AML-193 (cell line): ENCODE measurements at places on chromosomes 3 and 15.
A peak's percentile ranks its signal among the peaks of the same experiment; 100 is the strongest.

DNA sequence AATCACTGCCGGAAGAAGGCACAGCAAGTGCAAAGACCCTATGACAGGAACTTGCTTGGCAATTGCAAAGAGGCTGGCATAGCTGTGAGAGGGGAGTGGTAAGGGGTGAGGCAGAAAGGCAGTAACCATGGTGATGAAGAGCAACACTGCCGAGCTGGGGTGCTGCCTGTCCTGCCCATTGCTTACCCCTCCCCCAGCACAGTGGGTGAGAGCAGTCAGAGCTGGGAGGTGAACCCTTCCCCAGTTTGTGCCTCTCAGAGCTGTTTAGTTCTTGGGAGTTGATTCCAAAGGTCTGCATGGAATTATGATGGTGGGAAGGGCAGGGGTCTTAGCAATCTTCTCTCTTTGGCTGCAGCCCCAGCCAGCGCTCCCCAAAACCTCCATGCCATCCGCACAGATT is 8.8 kb downstream of the TYRO3 start:
- no peak for DNase-seq

DNA sequence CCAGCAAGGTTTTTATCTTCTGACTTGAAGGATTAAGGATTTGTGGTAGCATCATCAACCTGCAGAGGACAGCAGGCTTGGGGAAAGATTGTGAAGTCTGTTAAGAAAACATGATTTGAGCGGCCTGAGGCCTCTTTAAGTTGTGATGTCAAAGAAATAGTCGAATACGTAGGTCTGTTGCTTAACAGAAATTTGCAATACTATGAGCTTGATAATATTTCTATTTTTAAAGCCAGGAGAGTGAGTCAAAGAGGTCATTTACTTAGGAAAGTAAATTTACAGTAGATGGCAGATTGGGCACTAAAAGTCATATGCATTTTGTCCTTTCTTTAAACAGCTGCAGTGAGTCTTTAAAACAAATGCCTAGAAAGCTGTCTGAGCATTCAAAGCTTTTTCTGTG is 336.3 kb downstream of the DIPK2A start:
- DNase-seq, result no peak

DNA sequence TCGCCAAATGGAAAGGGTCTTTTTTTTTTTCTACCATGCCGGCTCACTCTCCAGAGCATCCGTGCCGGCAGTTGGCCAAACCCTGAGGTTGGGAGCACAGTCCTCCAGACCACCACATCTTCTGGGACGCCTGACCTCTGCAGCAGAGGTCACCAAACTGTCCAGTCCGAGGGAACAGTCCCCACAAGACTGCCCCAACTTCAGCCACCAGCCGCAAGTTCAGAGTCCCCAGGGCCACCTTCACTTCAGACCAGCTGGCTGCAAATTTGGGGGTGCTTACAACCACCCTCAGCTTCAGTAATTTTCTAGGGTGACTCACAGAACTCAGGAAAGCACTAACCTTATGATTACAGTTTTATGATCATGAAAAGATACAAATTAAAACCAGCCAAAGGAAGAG is 28.9 kb downstream of the PLA2G4D start:
- no peak for DNase-seq

DNA sequence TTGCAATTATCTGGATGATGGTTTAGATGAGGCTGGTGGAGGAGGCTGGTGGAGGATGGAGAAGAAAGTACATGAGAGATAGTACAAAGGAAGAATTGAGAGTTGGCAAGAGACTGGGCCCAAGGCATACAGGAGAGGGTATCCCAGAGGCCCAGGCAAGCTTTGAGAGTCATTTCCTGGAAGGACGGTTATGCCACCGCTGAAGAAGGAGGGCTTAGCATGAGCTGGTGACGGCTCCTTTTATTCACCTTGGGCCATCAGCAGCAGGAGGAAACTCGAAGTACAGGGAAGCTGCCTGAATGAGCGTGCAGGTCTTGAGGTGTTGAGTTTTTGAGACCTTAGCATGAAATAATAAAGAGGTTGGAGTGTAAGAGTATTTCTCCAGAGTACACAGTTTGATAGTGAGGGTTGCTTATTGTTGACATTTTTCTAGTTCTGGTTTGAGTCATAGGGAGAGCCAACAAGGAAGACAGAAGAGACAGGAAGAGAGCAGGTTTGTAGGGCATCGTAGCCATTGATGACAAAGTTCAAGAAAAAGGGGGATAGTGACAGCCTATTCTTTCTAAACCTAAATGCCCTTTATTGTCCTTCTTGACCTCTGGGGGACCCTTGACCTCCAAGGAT is 13.8 kb downstream of the THSD4 start:
- DNase-seq, result no peak

DNA sequence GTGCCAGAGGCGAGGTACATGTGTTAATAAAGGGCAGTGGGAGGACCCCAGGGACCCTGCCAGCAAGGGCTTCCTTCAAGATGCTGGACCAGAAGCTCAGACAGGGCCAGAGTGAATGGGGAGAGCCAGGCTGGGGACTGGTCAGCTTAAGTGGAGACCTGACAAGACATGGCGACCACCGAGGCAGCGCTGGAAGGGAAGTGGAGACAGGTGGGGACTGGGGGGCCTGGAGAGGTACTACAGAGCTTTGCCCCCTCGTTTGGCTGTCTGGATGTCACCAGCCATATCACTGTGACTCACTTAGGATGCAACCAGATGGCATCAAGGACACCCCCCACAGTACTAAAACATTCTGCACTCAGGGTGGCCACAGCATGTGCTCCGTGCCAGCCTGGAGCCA is 97.9 kb downstream of the ADCY5 start:
- DNase-seq, result no peak

GRCh38 chr3:195254454-195255175 is 16.3 kb downstream of the XXYLT1 start:
- DNase-seq, result no peak

DNA sequence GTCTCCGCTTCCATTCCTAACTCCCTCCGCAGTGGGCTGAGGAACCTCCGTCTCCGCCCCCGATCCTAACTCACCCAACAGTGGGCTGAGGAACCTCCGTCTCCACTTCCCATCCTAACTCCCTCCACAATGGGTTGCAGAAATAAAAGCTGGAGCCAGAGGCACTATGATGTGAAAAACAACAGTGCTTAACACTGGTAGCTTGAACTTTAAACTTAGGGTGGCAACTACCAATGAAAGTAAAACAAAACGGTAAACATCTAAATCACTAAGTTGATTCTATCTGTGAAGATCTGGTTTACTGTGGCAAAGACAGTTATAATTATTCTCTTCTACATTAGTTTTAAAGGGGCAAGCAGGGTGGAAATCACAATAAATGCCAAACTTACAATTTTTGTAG is 25.9 kb upstream of the GP5 start:
- no peak for DNase-seq

- no peak for DNase-seq
Observed at GRCh38 chr3:37897763-37898162, 36.1 kb downstream of the CTDSPL start.

DNA sequence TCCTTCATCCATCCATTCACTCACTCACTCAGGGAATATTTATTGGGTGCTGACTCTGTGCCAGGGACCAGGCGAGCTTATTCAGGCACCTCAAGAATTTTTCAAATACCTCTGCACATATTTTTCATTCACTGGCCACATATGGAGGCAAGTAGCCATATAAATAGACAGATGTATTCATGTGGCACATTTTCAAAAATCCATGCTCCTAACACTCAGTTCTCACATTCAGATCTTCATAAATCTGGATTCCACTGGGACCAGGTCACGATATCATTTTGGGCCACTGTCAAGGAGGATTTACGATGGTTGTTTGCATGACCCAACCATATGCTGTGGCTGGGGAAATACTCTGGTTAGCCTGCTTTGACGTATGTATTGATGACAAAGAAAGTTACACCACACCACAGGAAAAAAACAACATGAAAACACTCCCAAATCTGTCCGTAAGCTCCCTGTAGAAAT is 241.8 kb upstream of the LRTM1 start:
- DNase-seq, result no peak

DNA sequence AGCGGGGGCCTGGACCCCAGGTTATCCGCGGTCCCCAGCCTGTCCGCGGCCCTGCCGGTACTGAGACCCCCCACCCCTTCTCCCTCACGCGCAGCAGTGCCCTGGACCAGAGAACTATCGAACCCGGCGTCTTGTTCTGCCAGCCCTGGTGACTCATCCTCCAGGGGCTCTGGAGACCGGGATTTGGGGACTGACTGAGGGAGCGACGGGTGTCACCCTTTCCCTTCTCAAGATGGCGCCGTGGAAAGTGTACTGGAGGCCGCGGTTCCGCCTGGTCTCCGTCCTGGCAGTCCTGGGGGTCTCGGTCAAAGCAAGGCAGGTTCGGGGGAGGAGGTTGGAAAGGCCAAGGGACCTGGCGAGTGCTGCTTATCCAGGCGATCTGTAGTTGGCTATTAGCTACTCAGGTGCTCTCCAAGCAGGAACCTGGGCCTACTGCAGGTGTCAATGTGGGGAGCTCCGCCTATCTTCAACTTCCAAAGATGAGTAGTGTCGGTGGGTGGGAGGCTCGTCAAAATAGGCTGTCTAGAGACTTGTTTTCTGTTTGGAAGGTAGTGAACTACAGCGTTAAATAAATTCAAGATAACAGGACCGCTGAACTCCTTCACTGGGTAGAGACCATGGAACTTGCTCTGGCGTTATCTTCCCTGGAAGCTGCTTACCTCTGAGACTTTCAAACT is 790 bp downstream of the RAB5A start:
- DNase-seq, result peak; percentile 14

GRCh38 chr3:24311881-24312280 is 182.8 kb downstream of the THRB start:
- no peak for DNase-seq

GRCh38 chr3:108736821-108737220 is 20.4 kb downstream of the RETNLB start:
- no peak for DNase-seq

GRCh38 chr3:181921220-181921619 is 209.5 kb downstream of the SOX2 start:
- DNase-seq, result no peak

- DNase-seq, result no peak
Observed at GRCh38 chr3:127784283-127784682, 38.0 kb downstream of the MGLL start.

- DNase-seq, result peak; percentile 40
Observed at GRCh38 chr3:45994419-45995235, 997 bp downstream of the FYCO1 start.

DNA sequence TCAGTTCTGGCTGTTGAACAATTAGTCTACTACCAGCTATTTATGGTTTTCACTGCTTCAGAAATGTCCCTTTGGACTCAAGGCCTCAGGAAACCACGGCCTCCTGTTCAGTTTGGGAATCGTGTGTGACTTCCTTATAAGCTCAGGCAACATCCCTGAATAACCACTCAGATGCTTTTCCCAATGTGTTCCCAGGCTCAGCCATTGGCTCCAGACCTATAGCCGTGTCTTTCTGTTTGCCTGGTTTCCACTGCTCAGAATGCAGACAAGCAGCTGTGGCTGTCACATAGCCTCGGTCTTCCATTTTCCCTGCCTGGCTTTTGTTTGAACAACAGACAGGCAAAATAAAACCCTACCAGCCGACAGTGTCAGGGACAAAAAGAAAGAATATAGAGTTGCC is 63.2 kb upstream of the ATP2B2 start:
- DNase-seq, result no peak

DNA sequence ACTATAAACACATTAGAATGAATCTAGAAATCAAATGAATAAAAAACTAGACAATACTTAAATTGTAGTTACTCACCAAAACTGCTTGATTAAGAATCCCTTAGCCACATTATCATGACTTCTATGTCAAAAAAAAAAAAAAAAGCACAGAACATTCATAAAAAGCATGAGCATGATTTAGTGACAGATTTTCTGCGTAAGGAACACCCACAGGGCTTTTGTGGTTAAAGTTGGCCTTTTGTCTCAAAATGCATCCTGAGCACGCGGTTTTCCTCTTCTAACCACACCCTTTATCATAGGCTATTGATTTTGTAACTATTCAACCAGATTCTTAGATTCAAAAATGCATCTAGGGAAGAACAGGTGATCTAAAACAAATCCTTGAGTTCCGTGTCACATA is 334.0 kb upstream of the NR2F2 start:
- DNase-seq, result no peak

GRCh38 chr3:130480736-130481135 is 36.2 kb upstream of the COL6A6 start:
- DNase-seq, result peak; percentile 3

DNA sequence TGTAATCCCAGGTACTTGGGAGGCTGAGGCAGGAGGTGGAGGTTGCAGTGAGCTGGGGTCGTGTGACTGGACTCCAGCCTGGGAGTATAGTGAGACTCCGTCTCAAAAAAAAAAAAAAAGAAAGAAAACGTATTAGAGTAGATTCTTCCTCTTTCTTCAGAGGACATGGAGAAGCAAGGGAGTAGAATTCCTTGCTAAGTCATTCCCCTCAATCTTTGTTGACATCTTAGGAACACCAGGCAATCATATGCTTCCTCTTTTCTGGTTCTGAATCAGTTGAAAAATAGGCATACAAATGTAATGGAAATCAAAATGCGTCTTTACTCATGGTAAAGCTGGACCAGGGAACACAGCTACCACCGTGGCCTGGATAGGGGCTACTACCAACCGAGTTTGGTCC is 38.3 kb upstream of the ATOSA start:
- DNase-seq, result no peak

DNA sequence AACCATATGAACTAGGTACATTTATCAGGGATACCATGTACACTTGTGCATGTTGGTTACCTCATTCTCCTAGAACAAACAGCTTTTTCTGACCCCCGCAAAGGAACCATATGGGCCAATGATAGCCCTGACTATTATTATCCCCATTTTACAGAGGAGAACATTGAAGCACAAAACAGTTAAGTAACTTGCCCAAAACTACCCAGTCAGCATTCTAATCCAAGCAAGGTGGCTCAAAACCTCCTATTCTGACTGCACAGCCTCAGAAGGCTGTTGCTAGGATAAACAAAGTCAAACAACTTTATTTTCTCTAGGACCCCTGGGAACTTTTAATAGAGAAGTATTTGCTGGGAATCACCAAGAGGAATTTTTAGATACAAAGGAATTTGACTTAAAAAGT is 36.7 kb downstream of the CFAP44 start:
- no peak for DNase-seq

DNA sequence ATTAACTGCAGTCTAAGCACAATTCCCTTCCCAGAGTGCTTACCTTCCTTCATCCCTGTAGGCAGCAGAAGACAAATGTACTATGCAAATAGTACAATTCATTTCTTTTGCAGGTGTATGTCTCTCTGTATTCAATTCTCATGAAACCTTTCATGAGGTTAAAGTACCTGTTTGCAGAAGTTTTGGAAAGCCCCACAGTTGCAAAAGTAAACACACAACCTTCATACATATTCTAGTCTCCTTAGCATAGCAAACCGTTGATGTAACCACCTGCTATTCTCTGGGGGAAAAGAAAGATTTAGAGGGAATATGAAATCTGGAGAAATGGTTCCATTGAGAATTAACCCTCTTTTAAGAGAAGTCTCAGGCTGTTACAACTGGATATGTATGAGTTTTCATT is 200.3 kb upstream of the SUCLG2 start:
- DNase-seq, result no peak
